GM12891 (cell line): ENCODE measurements at places on chromosomes 16 and 17.

DNA sequence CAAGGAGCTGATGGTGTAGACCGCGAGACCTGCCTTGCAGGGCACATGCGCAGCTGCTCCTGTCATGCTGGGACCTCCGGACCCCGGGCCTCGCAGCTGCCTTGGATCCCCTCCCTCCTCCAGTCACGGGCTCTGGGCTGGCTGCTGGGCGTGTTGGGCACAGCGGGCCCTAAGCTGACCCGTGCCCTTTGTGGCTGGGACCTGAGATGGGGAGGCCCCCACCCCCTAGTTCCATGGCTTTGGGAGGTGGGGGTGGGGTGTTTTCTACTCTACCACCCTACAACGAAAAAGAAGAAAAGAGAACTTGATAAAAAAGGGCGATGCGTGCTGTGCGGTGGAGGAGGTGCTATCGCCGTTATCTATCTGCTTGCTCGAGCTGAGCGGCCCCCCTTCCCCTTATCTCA is 14.5 kb downstream of the ZFPM1 start:
- DNase-seq: no peak

DNA sequence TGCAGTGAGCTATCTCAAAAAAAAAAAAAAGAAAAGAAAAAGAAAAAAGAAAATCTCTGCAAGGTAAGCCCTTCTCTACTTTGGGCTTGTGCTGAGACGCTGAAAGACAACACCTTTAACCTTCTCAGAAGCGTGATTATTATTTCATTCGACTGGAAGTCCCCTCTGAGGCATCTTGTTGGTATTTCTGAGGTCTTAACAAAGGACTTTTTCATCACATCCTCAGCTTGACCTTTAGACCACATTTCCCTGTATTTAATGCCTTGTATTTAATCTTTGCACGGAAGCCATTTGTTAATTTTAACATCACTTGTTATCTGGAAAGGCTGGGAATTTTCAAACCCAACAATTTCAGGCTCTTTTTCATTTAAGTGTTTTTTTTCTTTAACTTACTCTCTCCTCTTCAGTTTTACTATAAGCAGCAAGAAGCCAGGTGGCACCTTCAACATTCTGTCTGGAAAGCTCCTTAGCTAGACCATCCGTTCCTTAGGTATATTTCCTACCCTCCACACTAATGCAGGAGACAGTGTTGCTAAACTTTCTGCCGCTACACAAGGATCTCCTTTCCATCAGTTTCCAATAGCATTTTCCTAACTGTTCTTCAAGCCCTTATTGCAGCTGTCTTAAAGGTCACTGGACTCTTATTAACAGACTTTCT is 10.3 kb downstream of the KCTD13 start:
- no peak for DNase-seq

DNA sequence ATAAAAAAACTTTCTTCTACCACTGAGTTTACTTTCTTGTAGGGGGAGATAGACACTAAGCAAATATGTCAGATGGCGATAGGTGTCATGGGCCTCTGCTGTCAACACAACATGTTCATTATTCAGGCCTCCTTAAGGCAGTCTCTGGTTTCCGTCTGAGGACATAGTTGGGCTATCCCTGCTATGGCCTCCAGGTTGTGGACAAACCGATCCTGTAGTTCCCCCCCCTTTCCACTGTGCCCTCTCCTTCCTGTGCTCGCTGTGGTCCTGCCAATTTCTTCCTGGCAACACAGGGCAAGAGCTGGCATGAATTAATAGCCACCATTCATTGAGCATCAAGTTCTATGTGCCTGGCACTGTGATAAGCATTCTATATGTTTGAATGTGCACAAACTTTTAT is 81.0 kb upstream of the HS3ST2 start:
- DNase-seq: no peak

DNA sequence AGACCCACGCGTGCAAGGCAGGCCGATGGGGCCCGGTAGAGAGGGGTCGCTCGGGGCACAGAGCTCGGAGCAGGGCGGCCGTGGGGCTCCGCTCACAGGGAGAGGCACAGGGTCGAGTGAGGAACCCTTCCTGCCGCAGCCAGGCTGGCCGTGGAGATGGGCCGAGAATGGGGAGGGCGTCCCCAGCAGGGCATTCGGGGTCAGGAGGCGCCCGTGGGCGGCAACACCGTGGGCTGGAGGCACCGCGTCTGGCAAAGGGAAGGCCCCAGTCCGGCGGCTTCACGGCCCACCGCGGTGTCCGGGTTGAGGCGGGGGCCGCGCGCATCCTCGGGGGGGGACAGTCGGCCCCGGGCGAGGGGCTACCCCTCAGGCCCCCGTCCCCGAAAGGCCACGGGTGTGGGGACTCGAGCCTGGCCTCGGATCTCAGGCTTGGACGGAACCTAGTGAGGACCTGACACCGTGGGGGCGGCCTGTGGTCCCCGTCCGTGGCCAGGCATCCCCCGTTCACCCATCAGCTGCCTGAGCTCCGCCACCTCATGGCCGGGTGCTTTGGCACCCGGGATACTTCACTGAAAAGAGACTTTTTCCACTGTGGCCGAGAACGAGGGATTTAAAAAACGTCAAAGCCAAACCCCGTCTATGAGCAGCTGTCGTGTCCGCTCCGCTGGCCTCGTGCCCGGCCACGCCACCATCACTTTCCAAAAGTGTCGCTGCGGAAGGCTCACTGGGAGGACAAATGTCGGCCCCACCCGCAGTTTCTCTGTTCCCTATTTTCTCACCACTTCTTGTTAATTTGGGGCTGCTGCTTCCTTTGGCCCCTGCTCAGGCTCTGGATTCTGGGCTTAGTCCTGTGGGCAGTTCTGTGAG is 73.6 kb downstream of the METRNL start:
- DNase-seq: no peak

DNA sequence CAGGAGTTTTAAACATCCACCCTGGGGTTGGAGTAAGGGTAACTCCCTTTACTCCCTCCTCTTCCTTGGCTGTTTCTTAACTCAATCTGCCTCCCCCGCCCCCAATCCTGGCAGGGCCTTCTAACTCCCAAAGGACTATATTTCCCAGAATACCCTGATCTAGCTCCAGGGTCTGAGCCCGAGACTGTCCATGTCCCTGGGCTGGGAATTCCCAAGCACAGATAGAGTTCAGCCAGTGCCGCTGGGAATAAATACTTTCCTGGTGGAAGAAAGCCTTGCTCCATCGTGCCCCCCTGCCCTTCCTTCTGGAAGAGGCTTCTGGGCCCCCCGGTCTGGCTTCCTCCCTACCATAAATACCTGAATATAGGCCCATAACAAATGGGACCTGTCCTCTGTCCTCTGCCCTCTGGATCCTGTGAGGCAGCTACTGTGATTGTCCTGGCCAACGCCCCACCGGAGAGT is 10.2 kb downstream of the BAHCC1 start:
- DNase-seq: no peak

DNA sequence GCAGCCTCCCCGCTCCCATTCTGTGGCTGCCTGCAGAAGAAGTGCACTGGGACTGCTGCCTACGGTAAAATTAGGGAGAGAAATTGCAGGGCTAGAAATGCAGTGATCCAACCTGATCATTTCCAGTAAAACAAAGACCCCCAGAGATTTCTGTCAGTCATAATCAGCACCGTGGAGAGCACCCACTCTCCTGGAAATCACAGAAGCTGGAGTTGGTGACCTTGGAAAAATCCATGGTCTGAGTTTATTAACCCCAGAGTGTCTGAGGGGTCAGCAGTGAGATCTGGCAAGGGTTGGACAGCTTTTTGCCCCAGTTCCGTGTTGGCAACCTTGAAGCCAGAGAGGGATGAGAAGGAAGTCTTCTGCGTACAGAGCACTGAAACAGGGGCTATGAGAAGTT is 7.8 kb downstream of the SYCE1L start:
- DNase-seq: no peak

GRCh38 chr17:7072406-7072805 is 7.6 kb downstream of the CLEC10A start:
- DNase-seq: no peak

- DNase-seq: no peak
Observed at GRCh38 chr17:3885271-3885670, 7.6 kb downstream of the CAMKK1 start.

DNA sequence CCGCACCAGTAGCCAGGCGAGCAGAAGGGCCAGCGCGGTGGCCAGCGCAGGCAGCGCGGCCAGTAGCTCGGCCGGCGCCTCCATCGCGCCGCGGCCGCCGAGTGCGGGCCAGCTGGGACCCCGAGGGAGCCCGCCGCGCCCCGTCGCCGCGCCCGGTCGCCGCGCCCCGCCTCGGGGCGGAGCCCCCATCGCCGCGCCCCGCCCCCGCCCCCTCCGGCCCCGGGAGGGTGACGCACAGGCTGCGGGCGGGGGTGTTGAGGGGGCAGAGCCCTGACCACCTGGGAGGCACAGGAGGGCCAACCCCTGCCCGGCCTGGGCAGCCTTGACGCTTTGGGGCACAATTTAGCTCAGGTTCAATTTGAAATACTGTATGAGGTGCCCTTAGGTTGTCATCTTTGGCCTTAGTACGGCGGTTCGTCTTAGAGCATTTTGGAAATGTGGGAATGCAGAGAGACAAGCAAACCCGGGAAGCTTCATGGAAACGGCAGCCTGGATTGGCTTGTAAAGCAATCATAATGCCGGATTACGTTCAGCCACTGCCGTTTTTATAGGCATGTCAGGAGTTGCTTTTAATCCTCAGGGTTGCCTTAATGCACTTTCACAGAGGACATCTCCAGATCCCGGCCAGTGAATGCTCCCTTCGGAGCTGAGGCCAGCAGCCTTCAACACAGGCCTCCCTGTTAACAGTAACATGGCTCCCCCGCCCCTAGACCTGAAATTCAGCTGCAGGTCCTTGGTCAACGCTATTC is at the start of gene MXRA7:
MXRA7 (minus strand) TSS at position 103 of the 749 bp plus-strand sequence; CDS start at position 84, 19 bp downstream.
- DNase-seq: peak; percentile 58

- peak; percentile 80 for DNase-seq
Observed at GRCh38 chr17:16873174-16874035, 98.5 kb downstream of the TNFRSF13B start.

- no peak for DNase-seq
Observed at GRCh38 chr16:7017006-7017662, 315.5 kb upstream of the RBFOX1 start.

DNA sequence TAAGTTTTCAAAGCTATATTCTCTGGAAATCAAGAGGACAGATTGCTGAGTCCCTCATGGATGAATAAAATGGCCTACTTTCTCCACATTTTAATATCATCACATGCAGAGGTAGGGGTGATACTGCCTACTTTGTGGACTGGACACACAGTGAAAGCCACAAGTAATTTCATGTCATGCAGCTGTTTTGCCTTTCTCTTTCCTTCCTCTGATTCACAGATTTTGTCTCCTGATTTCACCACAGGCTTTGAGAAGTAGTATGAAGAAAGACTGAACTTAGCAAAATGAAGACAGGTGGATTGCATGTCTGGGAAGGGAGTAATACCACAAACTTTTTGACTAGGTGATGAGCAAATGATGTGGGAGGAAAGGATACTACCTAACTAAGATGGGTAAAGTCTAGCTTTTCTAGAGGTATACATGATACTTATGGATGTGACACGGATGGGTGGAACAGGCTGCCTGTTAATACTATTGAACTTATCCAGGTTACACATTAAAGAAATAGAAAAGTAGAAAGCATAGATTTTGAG is 478.4 kb upstream of the GOT2 start:
- DNase-seq: no peak

DNA sequence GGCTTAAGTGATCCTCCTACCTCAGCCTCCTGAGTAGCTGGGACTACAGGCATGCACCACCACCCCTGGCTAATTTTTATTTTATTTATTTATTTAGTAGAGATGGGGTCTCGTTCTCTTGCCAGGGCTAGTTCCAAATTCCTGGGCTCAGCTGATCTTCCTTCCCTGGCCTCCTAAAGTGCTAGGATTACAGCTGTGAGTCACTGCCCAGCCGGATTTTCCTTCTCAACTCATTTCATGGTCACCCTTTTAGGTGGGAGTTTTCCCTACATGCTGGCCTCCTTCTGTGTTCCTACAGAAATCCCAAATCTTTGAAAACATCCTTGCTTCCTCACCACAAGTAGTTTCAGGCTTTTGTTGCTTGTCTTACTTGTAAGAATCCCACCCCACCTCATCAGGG is 102.1 kb upstream of the SIAH1 start:
- DNase-seq: no peak

GRCh38 chr17:67478401-67479041 is 101.4 kb downstream of the PITPNC1 start:
- no peak for DNase-seq

- DNase-seq: no peak
Observed at GRCh38 chr16:65846210-65846602, 520.3 kb upstream of the CDH5 start.

GRCh38 chr16:89563639-89564392 is 3.3 kb downstream of the RPL13 start:
- no peak for DNase-seq
